HFFc6 (cell line): ENCODE measurements at places on chromosomes 11 and 22. TPM values are rescaled to one million over a fixed set of nuclear protein-coding genes. Genes with fewer than 3 reads are reported as not detected.
A peak's percentile ranks its signal among the peaks of the same experiment; 100 is the strongest.

DNA sequence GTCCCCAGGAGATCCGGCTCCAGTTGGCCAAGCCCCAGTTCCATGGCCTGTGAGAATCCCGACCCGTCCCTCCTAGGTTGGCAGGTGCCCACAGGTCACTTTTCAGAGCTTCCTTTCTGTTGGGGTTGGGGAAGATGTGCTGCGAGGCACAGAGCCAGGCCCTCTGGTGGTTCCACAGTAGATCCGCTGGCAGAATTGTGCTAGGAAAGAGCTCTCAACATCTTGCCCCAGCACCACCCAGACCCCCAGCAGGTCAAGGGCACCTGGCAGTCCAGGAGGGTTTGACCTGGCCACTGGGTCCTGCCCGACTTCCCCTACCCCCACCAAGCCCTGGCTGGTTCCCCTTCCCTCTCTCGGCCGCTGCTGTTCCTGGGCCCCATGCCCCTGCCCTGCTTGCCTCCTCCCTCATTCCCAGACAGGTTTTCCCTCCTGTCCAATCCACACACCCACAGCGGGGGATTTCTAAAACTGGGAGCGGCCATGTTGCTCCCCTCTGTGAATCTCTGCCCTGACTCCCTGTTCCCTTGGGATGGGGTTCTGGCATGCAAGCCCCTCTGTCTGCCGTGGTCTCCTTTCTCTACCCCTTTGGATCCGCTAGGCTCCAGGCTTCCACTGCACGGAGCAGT, 26.2 kb upstream of the GCAT start:
- H3K27ac ChIP-seq = peak overlapping the region; percentile 92
- H3K27me3 ChIP-seq = peaks cover 10% of the 10 kb centered on the region
- H3K4me3 ChIP-seq = no peak overlapping the region; the same call in 1 of the 2 replicates
- DNase-seq = no peak
- H3K4me1 ChIP-seq = peaks cover 69% of the 10 kb centered on the region

DNA sequence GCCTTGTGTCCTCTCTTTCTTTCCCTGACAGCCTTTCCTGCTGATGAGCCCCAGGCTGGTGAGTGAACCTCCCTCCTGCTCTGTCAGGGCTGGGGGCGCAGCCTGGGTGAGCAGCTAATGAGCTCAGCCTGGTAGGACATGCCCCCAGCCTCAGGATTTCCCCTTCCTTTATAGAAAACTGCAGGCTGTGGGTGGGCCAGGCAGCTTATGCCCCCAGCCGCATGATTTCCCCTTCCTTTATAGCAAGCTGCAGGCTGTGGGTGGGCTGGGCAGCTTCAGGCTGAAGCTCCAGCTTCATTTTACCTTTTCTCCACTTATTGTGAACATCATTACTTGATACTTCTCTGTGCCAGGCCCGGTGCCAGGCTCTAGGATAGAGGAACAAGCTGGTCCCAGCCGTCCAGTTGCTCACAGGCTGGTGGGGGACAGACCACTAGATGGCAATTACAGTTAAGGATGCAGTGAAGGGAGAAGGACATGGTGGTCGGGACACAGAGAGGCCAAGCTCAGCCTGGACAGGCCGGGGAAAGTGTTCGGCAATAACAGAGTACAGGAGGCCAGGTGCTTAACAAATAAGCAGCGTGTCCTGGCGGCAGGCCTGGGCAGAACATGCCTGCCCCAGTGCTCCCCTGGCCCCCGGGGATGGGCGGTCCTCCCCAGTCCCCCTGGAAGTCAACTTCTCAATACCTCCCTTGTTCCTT, 5.3 kb downstream of the LGALS12 start:
- peaks cover 25% of the 10 kb centered on the region for H3K27me3 ChIP-seq
- no peaks in the 10 kb centered on the region for H3K36me3 ChIP-seq
- DNase-seq = no peak

GNAZ gene
- 19.5 to 21.8 TPM (median 20.1 TPM) in 3 replicates for total RNA-seq

CRYBB2 gene
- 0.31 to 0.41 TPM in 2 of 3 replicates, not detected in the other for total RNA-seq

GRCh38 chr11:25483915-25484635, 847.9 kb upstream of the ANO3 start:
- H3K36me3 ChIP-seq = no peaks in the 10 kb centered on the region
- DNase-seq = no peak
- H3K4me1 ChIP-seq = no peaks in the 10 kb centered on the region
- H3K27ac ChIP-seq = no peak overlapping the region
- no peak overlapping the region for H3K4me3 ChIP-seq

DNA sequence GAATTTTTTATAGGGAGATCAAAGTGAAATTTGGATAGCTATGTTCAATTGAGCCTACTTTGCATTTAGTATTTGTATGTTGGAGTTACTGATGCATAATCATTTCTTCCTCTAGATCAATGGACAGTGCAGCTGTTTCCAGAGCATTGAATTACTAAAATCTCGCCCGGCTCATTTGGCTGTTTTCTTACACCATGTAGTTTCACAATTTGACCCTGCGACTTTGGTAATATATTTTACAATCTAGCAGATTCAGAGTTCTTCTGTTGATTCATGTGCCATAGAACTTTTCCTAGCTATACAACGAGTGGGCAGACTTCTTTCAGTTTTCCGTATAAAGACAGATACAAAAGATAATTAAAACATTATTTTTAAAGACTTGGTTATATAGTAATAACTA, 70.0 kb upstream of the GRIK4 start:
- H3K27me3 ChIP-seq = no peaks in the 10 kb centered on the region
- no peak for DNase-seq
- H3K27ac ChIP-seq = no peak overlapping the region
- H3K4me3 ChIP-seq = no peak overlapping the region

- no peak for DNase-seq
- H3K27me3 ChIP-seq = peaks cover under 1% of the 10 kb centered on the region
- H3K27ac ChIP-seq = peak overlapping the region; percentile 100
- H3K36me3 ChIP-seq = no peaks in the 10 kb centered on the region
- peak overlapping the region; percentile 92 for H3K4me3 ChIP-seq
Measured at GRCh38 chr22:19477321-19478044, 1.5 kb downstream of the UFD1 start.

- peaks cover 14% of the 10 kb centered on the region for H3K27me3 ChIP-seq
- H3K36me3 ChIP-seq = peaks cover 35% of the 10 kb centered on the region
- peaks cover 51% of the 10 kb centered on the region for H3K4me1 ChIP-seq
- no peak overlapping the region; the same call in 1 of the 2 replicates for H3K4me3 ChIP-seq
Measured at GRCh38 chr22:46070803-46071450, 79.4 kb upstream of the PPARA start.

CARD18 gene
- not detected in 3 replicates for total RNA-seq

DNA sequence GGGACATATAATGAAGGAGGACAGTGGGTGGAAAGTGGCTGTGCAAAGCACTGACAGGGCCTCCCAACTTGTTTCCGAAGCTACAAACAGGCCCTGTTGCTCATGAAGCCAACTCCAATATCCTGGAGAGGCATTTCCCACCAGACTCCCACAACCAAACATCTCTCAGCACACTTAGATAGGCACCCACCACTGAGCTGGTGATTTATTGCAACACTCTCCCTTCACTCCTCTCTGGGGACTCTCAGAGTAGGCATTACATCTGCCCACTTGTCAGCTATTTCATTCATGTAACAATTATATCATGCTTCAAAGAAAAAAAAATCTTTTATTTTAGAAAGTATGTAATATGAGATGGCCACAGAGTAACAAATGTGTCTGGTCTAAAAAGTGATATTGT, 32.1 kb upstream of the PPP2R1B start:
- H3K36me3 ChIP-seq = peaks cover 52% of the 10 kb centered on the region
- no peak overlapping the region for H3K27ac ChIP-seq

- H3K36me3 ChIP-seq = peaks cover 70% of the 10 kb centered on the region
- peak; percentile 27 for DNase-seq
- H3K27ac ChIP-seq = peak overlapping the region; percentile 98
Measured at GRCh38 chr11:65431451-65432099, 9.0 kb downstream of the NEAT1 start.

DNA sequence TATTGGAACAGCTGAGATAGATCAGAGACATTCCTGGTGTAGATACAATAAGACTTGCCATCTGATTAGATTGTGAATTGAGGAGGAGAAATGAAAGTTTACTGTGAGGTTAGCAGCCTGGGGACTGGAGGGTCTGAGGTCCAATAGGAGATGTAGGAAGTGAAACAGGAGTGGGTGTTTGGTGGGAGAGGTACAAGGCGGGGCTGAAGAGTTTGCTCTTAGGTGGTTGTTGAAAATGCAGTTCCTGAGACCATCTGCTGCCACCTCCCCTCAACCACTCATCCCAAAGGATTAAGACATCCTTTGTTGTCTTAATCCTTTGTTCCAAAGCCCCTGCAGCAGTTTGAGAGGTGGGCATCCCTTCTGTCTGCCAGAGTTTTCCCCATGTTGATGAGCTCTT, 14.8 kb downstream of the PIWIL4 start:
- no peak overlapping the region for H3K4me3 ChIP-seq
- peaks cover 24% of the 10 kb centered on the region for H3K27me3 ChIP-seq
- H3K36me3 ChIP-seq = no peaks in the 10 kb centered on the region
- no peak overlapping the region for H3K27ac ChIP-seq
- peaks cover 11% of the 10 kb centered on the region for H3K4me1 ChIP-seq
